Left kidney (tissue), 8 donors: ENCODE measurements at places on chromosomes 1 and 21. TPM values are rescaled to one million over a fixed set of nuclear protein-coding genes. Genes with fewer than 3 reads are reported as not detected.

The PRMT2 gene
- 119 TPM for polyA plus RNA-seq

The OR2AK2 gene
- not detected for polyA plus RNA-seq

The ZNF683 gene
- not detected for polyA plus RNA-seq

The PROX1 gene
- 8.5 TPM for polyA plus RNA-seq

The TLCD4 gene
- 8.1 TPM for polyA plus RNA-seq

The FALEC gene
- 0.83 TPM for polyA plus RNA-seq

The NCDN gene
- polyA plus RNA-seq: 14.9 TPM

The TMIGD3 gene
- 0.96 TPM for polyA plus RNA-seq

The FCRL4 gene
- polyA plus RNA-seq: not detected
